ENCODE measurements at places on chromosomes 13 and 19.

- no peak for DNase-seq
Measured at GRCh38 chr13:77437267-77437666, 98.2 kb upstream of the SCEL start.

DNA sequence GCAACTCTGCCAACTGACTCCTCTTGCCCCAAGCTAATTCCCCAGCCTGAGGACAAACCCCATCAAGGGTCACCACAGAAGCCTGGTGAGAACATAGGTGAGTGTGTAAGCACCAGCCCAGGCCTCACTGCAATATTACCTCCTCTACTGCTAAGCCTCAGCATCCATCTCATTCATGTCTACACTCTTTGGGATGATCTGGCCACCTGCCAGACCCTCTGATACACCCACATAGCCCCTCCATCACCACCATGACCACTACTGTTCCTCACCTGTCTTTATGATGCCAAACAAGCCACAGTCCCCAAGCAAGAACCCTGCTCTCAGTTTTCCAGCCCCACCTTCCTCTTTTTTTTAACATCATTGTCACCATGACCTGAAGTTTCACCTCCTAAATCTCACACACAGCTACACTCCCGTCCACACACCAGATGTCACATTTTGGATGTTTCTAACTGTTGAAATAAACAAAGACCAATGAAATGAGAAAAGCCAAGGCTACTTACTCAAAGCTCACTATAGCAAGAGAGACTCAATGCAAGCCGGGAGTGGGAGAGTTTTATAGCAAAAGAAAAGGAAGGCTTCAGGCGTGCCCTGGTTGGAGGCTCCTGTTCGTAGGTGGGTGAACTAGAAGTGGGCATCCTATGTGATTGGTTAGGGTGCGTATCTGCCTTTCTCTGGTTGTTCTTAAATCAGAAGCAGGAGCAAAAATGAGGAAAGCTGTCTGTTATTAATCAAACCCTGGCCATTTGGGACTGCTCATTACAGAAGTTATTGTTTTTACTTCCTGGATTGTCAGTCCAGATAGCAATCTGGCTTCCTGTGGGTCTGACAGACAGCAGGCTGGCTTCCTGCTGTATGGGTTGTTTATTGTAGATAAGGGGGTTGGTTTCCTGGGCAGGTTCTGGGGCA, 2.0 kb downstream of the ZNF792 start:
- DNase-seq = no peak

DNA sequence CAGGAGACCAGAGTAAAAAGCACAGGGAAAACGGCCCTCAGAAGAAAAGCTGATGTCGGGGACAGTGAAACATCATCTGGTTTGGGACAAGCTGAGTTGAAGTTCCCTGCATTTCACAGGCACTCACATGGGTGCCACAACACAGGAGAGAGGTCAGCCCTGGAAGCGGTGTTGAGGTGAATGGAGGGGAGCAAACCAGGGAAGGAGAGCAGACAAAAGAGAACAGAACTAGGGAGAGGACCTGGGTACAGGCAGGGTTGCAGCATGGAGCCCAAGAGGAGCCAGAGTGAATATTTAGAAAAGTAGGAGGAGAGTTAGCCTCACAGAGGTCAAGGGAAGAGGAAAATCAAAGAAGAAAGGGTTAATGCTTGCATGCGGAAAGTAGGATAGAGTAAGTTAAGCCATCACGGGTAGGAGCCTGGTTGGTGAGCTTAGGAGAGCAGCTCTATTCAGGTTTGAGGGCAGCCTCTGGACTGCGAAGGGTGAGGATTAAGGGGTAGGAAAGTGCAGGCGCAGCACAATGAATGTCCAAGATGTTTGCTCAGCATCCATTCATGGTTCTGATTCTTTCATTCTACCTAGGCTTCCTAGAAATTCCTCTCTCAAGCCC, 15.5 kb downstream of the FAM216B start:
- no peak for DNase-seq

DNA sequence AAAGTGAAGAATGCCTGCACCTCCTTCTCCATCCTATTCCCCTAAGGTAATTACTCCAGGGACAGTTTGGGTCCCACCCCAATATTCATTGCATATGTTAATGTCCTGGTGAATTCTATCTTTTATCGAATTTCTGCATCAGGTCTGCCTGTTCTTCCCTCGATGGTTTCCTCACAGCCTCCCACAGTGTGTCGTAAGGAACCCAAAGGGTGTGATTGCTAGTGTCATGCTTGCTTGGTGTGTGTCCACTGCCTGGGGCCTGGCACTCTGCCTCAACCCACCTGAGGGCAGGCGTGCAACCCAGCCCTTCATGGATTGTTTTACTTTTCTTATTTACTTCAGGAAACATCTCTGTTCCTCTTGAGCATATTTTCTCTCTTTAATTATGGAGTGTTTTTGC, 60.2 kb upstream of the CYSLTR2 start:
- DNase-seq = no peak

GRCh38 chr19:31520633-31521032, 171.4 kb upstream of the TSHZ3 start:
- DNase-seq = no peak

DNA sequence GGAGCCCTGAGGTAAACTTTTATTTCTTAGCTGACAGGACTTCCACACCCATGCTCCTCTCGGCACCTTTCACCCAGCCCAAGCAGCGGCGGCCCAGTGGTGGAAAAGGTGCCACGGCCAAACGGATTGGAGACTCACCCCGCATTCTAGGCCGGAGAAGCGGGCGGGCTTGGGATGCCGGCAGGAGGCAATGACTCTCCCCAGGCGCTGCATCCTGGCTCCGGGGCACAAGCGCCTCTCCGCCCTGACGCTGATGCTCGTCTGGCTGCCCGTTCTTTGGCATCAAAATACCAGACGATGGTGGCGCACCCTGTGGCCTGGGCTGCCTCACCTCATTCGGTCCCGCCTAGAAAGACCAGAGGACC, 6.7 kb upstream of the ZNF606 start:
- no peak for DNase-seq

- no peak for DNase-seq
Measured at GRCh38 chr19:39415111-39416046, 2.9 kb downstream of the PLEKHG2 start.

DNA sequence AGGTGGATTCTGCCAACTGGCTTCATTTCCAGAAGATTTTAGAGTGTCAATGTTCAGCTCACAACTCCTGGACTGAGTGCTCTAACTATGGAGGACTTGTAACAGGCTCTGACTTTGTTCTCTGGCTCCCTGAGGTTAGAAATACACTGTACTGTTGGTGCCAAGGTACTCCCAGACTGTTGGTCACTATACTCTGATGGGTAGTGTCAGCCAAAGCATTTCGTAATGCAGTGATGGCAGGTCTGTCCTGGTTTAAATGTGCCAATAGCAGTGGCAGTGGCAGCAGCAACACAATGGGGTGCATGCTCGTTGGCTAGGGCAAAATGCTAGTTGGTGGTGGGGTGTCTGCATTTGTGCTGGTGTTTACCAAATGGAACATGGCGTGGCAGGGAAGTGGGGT, 472.2 kb downstream of the TDRD3 start:
- DNase-seq = no peak

DNA sequence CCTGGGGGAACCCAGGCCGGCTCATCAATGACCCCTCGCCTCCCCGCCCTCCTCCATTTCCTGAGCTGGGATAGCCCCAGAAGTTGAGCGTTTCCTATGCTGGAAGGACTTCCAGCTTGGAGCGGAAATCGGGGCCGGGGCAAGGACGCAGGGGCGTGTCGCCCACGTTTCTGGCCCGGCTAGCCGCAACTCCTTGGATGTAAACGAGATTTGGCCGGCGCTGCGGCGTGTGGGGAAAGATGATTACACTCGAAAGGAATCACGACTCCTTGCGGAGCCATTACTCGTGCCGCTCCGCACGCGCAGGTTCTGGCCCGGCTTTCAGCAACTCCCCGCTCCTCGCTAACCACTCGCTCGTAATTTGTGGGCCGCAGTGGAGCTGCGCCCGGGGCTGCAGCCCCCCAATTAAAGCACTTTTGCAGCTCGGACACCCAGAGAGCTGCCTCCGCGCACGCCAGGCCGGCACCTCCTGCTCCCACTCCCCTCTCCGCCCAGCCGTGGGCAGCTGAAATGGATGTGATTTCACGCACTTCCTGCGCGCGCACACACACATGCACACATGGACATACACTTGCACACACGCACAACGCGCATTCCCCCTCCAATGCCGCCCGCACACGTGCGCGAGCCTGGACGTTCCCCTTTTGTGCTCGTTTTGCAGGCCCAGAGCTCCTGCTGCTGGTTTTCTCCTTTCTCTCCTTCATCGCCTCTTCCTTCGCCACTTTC, 15.7 kb downstream of the ZIC5 start:
- DNase-seq = no peak

- DNase-seq = no peak
Measured at GRCh38 chr13:49042476-49042875, 66.8 kb downstream of the FNDC3A start.

- DNase-seq = no peak
Measured at GRCh38 chr13:74778946-74779345, 644.7 kb upstream of the KLF12 start.

GRCh38 chr19:913080-913748, at the start of gene R3HDM4:
R3HDM4 (minus strand) TSS chr19:913219; CDS start chr19:913157, 62 bp downstream.
- peak; percentile 79 for DNase-seq

- DNase-seq = no peak
Measured at GRCh38 chr13:29105779-29106178, 285.6 kb downstream of the MTUS2 start.

- peak; percentile 4 for DNase-seq
Measured at GRCh38 chr13:23020246-23020843, 160.4 kb upstream of the SGCG start.

DNA sequence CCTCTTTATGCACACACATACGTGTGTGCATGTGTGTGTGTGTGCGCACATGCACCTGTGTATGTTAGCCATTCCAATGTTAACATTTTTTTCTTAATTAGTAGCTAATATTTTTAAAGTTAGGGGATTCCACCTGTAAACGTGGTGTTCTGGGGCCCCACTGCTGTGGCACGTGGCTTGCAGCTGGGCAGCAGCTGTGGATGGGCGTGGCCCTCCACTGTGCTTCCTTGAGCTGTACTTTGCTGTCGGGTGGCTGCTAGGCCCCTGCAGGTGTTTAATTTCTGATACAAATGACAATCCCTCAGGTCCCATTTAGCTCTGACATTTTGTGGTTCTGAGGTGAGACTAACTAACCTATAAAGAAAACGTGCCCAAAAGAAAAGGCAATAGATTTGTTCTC, 58.9 kb upstream of the GJB6 start:
- no peak for DNase-seq

DNA sequence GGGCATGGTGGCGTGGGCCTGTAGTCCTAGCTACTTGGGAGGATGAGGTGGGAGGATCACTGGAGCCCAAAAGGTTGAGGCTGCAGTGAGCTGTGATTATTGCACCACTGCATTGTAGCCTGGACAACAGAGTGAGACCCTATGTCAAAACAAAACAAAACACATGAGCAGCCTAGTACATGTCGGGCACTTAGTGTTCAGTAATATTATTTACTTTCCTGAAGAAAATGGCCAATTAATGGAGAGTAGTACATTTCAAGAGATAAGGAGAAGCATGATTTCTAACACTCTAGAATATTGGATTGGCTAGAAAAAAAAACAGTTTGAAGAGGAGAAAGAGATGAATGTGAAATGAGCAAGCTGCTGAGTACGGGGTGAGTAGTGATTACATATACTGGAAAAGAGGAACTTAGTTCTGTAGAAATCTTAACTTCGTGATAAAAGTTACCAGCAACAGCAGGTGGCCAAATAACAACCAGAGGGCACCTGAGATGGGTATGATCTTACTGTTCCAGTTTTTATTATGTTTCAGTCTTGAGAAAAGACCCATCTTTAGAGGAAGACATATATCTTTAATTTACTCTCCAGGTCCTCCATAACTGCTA, 36.2 kb downstream of the SPATA13 start:
- DNase-seq = no peak

GRCh38 chr13:111275995-111276618, 44.3 kb upstream of the TEX29 start:
- DNase-seq = no peak

- no peak for DNase-seq
Measured at GRCh38 chr13:58025821-58026220, 394.3 kb downstream of the PCDH17 start.

- DNase-seq = no peak
Measured at GRCh38 chr13:30103161-30103840, 204.1 kb downstream of the KATNAL1 start.

DNA sequence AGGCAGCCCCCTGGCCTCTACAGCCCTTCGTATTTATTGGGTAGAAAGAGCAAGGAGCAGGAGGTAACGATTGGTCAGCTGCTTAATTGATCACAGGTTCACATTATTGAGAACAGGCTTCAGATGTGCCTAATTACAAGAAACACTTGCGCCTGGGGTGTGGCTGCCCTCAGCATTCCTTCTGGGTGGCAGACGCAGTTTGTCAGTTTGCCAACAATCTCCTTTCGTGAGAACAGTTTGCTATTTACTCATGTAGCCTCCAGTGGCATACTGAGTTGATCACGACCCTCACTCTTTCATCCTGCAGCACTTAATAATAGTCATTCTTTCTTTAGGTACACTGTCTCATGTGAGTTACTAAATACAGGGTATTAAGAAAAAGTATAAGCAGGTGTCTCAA, 985.6 kb downstream of the SLITRK5 start:
- no peak for DNase-seq

DNA sequence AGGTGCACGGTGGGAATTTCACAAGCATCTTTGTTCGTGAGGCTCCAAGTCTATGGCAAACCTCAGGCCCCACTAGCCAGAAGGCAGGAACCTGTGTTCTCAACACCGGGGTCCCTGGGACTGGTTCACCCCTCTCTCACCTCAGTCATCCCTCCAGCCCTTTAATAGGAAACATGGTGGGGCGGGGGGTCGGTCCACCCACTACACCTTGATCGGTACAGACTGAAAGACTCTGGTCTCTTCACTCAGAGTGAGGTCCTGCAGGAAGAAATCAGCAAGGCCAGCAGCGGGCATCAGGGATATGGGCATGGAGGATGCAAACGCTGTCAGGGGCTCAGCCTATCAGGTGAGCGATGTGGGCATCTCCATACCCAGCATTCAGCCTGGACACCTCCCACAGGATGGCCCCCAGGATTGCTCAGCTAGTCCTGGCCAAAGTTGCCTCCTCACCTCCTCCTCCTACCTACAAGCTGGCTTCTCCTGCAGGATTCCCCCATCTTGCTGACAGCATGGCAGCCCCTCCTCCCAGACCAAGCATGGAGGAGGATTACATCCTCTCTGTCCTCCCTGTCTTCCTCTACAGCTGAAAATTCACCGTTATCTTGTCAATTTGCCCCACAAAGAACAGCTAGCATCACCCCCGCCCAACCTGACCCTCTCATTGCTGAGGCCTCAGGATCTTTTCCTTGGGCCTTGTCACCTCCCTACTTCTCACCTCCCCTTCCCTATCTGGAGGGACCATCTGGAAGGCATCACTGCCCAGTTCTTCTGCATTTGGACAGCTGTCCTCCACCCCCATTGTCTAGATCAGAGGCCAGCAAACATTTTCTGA, 37.3 kb upstream of the CD33 start:
- DNase-seq = no peak

GRCh38 chr19:46739290-46739771, 6.5 kb upstream of the FKRP start:
- no peak for DNase-seq

DNA sequence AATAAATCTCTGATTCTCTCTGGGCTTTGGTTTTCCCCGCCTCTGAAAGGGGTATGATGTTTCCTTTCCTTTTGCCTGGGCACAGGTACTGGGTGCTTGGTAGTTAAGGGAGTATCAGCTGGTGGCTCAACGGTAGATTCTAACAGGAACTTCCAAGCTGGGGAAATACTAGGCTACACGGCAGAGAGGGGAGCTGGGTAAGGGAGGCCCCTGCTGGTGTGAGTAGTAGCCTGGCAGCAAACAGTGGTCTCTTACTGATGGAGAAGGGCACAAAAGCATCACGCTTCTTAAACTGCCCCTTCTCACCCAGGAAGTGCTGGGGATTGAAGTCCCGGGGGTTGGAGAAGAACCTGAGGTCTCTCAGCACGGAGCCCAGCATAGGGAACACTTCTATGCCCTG, 26.9 kb upstream of the CYP2A7 start:
- DNase-seq = peak; percentile 23

Data from activated T-cell treated with anti-CD3 and anti-CD28 coated beads for 1 hour (primary cell).